Kidney (tissue), 22 donors: ENCODE measurements at places on chromosomes 6 and 20.

GRCh38 chr20:60095456-60095855 lies 137.2 kb downstream of the CDH26 start:
- no peak for DNase-seq

- no peak for DNase-seq
Measured at GRCh38 chr6:112149236-112149635, 61.8 kb downstream of the FAM229B start.

DNA sequence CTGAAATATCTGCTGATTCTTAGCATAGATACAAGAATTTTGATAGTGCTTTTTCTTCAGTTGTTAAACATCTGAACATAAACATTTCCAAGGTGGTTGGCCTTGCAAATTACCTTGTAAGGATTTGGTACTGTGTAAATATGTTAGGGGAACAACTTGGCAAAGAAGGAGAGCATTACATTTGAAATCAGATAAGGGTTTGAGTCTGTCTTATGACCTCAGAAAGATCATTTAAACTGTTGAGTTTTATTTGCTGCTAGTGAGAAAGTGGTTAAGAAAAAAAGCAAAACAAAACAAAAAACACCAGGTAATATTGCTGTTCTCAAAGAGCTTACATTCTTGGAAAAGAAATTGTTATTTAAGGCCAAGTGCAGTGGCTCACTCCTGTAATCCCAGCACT lies 56.5 kb downstream of the CD2AP start:
- no peak for DNase-seq

DNA sequence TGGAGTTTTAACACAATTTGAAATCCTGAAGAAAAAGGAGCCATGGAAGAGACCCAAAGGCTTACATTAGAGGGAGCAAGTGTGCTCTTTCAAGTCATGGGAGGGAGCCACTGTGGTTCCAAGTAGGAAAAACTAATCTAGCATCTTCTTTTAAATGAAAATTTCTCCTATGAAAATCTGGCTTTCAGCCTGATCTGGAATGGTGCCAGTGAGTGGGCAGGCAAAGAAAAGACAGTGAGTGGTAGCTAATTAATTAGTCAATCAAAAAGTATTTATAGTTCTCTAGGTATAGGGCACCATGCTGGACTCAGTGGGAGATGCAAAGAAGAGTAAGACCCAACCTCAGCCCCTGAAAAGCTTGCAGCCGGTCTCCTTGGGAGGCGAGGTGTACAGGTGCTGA lies 21.9 kb downstream of the CAP2 start:
- DNase-seq: no peak

DNA sequence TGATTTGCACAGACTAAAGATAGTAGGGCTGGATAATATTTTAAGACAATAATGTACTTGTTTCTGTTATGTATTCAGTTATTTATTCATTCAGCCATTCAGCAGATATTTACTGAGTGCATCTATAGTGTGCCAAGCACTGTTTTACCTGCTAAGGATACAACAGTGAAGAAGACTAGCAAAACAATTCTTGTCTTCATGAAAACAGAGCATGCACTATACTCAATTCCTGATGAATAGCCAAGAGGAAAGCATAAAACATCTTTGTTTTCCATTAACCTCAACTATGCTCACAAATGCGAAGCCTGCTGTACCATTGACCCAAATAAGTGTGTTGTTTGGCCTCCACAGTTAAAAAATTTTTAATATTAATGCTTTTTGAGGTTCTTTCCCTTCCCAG lies 436.7 kb downstream of the BCKDHB start:
- no peak for DNase-seq

GRCh38 chr20:56626367-56627121 lies 2.6 kb upstream of the TFAP2C start:
- peak; percentile 77 for DNase-seq

- DNase-seq: no peak
Measured at GRCh38 chr6:143238306-143238705, 177.6 kb downstream of the AIG1 start.

DNA sequence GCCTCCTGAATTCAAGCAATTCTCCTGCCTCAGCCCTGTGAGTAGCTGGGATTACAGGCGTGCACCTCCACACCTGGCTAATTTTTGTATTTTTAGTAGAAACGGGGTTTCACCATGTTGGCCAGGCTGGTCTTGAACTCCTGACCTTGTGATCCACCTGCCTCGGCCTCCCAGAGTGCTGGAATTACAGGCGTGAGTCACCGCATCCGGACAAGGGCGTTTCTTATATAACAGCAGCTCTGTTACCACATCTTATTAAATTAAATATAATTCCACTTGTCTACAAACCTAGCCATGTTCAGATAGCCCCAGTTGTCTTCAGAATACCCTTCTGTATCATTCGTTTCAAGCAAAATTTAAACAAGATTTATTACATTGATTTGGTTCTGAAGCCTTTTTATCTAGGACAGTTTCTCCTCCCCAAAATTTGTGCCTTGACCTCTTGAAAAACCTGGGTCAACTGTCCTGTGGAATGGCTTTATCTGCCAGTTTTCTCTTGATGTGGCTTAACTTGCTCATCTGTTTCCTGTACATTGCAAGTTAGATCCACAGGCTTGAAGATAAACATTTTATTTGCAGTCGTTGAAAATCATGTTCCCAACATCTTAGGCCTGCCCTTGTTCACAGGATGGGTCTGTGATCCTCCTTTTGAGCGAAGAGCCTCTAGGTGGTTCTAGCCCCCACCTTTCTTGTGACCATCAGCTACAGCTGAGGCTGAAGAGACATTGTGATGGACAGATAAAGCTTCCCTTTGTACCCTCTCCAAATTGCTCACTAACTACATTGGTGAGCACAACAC lies 132.2 kb downstream of the ARID1B start:
- DNase-seq: no peak

- no peak for DNase-seq
Measured at GRCh38 chr6:46378882-46379416, 112.3 kb downstream of the RCAN2 start.

DNA sequence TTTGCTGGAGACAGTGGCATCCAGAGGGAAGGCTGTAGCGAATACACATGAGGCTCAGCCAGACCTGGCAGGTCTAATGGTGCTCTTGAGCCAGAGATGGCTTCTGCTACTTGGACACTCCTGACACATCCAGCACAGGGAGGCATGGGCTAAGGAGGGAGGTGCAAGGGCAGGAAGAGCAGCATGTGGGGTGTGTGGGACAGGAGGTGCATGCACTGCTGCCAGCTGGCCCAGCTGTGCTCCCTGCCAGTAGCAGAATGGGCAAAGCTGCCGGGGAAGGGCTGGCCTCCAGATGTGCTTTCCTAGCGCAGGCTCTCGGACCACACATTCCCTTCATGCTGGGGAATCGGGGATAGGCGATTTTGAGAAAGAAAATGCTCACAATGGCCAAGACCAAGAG lies 309.2 kb downstream of the CDC5L start:
- no peak for DNase-seq

DNA sequence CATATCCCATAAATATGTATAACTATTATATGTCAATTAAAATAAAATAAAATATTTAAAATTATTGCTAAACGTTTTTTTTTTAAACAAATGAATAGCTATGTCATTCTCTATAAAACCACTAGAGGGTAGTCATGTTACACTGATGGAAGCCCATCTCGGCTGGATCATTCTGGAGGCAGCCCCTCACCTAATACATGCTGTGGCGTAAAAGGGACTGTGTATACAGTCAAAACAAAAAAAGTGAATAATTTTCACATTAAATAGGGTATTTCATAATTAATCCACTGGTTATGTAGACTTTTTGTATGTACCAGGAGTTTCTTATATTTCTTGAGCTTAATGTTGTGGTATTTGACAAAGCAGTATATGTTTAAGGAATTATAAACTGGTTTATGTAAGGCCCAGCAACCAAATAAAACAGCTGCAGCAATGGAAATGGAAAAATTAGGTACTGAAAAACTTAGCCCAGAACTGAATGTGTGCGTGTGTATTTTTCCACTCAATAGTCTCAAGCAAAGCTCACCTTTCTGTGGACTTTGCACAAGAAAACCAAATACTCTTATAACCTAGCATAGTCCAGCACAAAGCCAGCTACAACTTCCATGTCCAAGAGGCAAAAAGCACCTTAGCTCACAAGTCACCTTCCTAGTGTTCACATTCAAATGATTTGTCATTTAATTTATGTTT lies 81.7 kb downstream of the COL9A1 start:
- DNase-seq: no peak

DNA sequence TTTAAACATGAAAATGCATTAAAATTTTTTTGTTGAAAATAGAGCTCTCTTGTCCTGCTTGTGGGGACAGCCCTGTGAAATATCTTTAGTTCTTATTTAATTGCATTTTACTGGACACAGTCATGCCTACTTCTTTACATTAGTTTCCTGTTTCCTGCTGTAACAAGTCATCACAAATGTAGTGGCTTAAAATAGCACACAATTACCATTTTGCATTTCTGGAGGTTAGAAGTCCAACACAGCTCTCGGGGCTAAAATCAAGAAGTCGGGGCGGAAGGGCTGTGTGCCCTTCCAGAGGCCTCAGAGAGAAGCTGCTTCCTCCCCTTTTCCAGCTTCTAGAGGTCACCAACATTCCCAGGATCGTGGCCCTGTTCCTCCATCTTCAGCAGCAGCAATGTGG lies 29.4 kb downstream of the PNLDC1 start:
- no peak for DNase-seq

- DNase-seq: peak; percentile 70
Measured at GRCh38 chr20:23350904-23351838, 580 bp downstream of the NXT1 start.

- no peak for DNase-seq
Measured at GRCh38 chr6:103858003-103858402, 1001.7 kb downstream of the HACE1 start.

DNA sequence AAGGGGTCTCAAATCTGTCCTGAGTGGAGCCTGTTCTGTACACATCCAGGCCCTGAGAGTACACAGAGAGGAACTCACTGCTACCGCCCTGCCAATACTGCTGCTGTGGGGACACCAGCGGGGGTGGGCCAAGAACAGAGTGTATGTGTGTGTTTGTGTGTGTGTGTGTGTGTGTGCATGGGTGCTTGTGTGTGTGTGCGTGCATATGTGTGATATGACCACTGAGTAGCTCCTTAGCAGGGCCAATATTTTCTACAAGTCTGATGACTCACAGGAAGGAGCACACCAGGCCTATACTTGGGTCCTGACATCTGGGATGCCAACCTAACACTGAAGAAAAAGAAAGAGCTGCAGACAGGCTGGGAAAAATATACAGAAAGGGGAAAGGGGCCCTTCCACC lies 1.4 kb downstream of the RAET1E start:
- DNase-seq: no peak

DNA sequence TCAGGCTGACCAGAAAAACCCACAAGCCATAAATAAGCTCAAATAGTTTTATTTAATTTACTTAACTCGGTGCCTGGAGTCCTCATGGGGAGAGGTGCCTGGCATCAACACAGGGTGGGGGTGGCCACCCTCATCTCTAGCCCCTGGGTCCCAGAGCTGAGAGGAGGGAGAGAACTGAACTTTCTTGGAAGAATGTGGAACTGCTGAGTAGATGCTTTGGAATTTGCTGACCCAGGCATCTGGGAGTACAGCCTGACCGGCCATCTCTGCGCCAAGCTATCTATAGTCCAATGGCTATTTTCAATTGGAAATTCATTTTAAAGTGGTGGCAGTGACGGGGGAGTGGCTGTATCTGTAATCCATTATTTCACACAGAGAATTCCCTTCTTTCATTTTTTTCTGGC lies 104.8 kb downstream of the CDH26 start:
- DNase-seq: no peak

DNA sequence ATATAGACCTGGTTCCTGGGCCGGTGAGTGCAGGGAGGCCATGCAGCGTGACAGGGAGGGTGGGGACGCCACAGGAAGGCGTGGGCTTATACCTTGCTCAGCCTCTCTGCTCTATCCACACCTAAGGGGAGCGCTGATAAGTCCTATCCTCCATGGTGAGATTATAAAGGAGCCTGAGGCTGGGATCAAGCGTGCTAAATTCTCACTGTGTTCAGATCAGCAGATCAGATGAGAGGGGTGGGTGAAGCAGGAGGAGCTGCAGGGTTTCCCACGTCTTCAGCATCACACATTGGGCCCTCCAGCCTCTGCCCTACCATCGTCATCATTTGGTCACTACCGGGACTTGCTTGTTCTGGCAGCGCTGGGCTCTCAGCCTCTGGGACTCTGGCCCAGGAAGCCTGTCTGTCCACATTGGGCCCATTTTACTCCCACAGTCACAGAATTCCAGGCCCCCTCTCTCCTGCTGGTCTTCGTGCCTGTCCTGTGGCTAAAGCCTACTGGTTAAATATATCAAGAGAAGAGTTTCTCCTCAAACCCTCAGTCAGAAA lies 29.1 kb upstream of the PDE10A start:
- no peak for DNase-seq

- no peak for DNase-seq
Measured at GRCh38 chr6:63459814-63460213, 112.5 kb upstream of the LOC128125822 start.

DNA sequence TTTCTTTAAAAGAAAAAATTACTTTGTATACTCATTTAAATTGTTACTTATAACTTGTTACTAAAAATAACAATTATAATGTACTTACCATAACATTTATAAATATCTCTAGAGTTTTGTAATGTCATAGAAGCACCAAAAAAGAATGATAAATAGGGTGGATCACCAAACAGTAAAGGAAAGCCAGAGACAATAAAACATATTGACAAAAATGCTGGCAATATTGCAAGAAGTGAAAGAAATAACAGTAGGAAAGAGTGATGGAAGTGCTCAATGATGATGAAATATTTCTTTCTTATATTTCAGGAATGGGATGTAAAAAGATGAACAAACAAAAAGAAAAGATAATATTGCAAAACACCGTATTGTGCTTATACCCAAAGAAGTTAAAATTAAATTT lies 301.7 kb downstream of the CENPW start:
- no peak for DNase-seq

- DNase-seq: no peak
Measured at GRCh38 chr20:47227119-47227518, 129.4 kb downstream of the ZMYND8 start.

DNA sequence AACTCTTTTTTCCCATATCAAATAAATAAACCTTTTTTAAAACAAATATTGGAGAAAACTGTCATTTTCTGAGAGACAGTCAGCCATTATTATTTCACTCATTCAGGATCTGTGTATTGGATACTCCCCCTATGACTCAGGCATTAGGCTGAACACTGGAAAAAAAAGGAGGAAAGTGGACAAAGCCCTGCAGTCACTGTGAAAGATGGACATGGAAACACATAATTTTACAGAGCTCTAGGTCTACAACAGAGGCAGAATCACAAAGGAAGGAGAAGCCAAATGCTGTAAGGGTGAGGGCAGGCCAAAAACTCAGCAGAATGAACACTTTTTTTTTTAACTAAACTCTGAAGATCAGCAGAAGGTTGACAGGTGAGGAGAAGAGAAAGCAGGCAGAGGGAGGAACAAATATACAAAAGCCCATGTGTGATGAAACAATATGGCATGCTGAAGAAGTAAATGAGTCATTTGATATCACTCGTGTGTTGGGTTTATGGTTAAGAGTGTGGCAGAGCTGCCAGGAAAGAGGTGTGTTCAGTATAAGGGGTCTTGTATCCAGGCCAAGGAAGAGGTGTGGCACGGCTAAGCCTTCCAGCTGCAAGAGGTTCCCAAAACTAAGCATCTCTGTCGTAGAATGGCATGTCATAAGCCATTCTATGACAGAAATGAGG lies 39.1 kb downstream of the EPB41L2 start:
- no peak for DNase-seq
